ENCODE measurements at places on chromosomes 7 and 10. TPM values are rescaled to one million over a fixed set of nuclear protein-coding genes. Genes with fewer than 3 reads are reported as not detected.

GRCh38 chr7:120725376-120726039 lies 132.4 kb downstream of the TSPAN12 start:
- no peak for DNase-seq

IDI2 gene
- not detected for polyA plus RNA-seq

- no peak for DNase-seq
Measured at GRCh38 chr7:80175744-80176143, 41.1 kb downstream of the GNAI1 start.

HOXA3 gene
- 1.6 TPM for polyA plus RNA-seq

DNA sequence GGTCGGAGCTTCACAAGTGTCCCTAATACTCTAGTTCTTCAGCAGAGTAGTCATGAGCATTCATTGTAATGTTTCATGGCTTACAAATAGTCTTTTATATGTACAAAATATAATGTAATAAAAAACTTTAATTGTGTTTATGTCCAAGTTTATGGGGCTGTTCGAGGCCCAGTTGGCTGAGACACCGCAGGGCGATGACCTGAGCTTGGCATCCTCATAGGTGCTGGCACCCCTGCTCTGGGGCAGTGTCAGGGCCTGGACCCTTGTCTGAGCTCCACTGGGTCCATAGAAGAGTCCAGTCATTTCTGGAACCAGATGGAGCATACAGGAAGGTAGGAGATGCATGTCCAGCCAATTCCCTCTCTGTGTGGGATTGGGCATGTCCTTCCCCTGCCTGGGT lies 12.9 kb upstream of the ZMIZ1 start:
- DNase-seq, result no peak

- no peak for DNase-seq
Measured at GRCh38 chr7:46996972-46997371, 584.9 kb downstream of the TNS3 start.

DNA sequence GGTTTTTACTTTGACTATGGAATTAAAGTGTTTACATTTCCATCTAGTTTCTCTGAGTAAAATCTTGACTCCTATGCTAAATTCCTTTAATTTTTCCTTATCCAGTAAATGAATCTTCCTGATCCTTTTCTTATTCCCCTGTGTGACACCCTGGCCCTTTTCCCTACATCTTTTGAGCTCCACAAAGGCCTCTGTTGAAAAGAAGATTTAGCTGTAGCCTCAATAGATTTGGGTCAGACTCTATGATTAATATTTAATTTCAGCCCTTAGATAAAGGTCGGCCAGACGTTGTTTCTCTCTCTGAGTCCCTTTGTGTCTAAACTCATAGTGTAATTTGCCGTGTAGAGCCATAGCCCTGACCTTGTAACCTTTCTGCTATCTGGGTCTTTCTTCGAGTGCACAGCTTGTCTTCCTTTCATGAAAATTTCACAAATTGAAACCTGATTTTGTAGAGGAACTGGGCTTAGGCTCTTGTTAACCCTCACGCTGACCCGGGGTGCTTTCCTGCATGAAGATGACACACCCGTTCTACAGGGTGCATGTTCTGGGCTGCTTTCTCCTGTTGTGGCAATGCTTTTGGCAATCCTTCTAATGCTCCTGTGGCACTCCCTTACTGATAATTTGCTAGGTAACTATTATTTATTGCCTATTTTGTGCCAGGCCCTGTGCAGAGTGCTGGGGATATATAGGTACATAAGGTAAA lies 21.2 kb downstream of the LSMEM1 start:
- DNase-seq, result no peak

NUTM2B gene
- polyA plus RNA-seq, result not detected

- no peak for DNase-seq
Measured at GRCh38 chr7:87810130-87810529, 66.0 kb downstream of the SLC25A40 start.

MUC12 gene
- 2.8 TPM for polyA plus RNA-seq

- no peak for DNase-seq
Measured at GRCh38 chr10:91460681-91461080, 50.5 kb downstream of the HECTD2 start.

PRRT4 gene
- not detected for polyA plus RNA-seq

DNA sequence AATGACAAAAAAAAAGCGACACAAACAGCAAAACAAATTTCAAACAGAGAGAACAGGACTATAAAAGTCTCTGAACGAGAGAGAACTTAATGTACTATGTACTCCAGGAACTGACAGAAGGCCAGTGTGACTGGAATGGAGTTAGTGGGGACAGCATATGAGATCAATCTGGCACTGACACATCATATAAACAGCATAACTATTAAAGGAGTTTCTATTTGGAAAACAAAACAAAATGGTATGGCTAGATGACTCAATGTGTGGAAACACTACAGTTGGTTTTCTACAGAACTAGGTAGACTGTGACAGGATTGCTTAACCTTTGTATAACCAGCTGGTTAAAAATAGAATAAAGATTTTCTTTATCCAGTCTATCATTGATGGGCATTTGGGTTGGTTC lies 232.9 kb upstream of the KAT6B start:
- DNase-seq, result peak; percentile 60

DNA sequence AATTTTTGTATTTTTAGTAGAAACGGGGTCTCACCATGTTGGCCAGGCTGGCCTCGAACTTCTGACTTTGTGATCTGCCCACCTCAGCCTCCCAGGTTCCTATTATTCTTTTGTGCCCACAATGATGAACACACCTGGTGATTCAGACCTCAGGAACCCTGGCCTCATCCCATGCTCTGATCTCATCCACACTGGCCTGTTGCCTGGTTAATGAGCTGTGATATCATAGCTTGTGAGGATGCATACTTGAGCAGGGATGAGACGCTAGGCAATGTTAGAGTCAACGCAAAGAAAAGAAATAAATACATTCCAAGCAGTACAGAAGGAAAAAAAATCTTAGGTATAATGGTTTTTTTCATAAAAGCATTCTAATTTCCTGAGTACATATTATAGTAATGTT lies 82.4 kb upstream of the RNF32 start:
- peak; percentile 13 for DNase-seq

DNA sequence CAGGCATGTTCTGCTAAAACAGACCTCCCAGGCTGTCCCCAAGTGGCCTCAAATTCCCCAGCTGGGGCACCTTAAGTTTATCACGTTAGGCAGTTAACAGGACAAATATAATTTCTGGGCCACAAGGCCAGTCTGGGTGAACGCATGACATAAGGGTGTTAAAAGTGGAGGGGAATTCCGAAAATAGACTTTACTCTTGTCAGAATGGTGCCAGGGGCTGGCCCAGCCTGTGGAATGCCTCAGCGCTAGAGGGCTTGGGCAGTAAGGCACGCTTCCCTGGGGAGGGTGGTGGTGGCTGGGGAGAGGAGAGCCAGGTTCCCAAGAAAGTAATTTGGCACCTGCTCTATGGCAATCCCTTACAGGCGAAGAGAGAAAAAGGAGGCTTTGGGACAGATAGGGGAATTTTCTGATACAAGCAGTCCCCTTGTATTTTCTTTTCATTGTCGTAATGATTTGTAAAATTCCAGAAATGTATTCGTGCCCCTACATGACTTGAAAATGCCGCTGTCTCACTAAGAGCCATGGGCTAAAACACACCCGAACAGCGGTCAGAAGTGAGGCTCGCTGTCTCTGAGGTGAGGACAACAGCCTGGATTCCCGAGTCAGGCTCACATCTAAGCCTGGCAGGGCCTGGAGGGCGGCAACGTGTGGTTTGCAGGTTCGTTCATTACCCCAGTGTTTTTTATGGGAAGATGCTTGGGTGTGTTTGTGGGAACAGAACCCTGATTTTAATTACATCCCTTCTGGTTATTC lies 463.2 kb upstream of the GALNT17 start:
- DNase-seq, result no peak

KCP gene
- 0.04 TPM for polyA plus RNA-seq

DNA sequence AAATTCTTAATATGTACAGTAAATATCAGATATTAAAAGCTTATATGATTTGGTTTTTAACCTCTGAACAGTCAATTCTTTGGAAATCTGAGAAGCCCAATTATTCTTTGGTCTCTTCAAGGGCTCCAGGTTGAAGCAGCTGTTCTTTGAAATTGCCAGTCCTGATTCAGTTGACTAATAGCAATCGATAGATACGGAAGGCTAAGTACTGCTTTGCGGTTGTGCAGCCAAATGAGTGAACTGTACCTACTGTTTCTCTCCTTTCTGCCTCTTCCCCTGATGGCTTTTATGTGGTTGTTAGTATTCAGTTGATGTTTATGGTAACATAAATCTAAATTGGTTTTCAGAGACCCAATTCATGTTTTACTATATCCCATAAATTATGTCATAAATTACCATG lies 103.1 kb upstream of the RPA3 start:
- DNase-seq, result no peak

MEOX2 gene
- polyA plus RNA-seq, result not detected

DNAJC1 gene
- polyA plus RNA-seq, result 22.2 TPM

DNA sequence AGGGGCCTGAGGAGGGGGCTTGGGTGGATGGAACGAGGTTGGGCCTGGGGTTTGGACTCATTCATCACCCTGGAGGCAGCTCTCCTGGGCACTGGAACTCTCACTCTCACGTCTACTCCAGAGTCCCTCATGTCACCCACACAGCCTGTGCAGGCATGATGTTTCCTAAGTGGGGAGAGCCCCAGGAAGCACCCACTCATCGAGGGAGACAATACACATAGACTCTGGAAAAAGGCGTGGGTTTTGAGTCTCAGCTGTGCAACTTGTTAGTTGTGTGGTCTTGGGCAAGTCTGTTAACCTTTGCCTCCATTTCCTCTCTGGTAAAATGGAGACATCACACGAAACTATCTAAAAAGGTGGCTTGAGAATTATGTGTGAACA lies 25.9 kb upstream of the RBM20 start:
- no peak for DNase-seq

DNA sequence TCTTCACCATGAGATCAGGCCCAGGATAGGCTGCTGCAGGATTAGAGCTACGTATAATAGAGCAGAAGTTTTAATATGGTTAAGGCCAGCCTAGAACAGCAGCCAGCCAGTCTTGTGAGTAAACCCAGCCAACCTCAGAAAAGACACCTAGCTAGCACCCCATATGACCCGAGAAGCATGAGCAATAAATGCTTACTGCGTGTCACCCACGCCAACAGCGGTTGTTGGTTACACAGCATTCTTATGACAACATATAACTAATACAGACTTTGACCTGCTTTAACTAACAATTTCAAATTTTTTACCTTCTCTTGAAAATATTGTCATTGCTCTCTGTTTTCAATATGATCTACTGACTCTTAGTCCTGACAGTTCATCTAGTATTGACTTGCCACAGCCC lies 105.7 kb downstream of the HBP1 start:
- no peak for DNase-seq

GRCh38 chr7:43351683-43352082 lies 231.2 kb upstream of the STK17A start:
- DNase-seq, result no peak

CALY gene
- 0.16 TPM for polyA plus RNA-seq

- no peak for DNase-seq
Measured at GRCh38 chr10:21293518-21294356, 231.7 kb downstream of the SKIDA1 start.

- DNase-seq, result no peak
Measured at GRCh38 chr7:46940178-46940577, 641.7 kb downstream of the TNS3 start.

- DNase-seq, result no peak
Measured at GRCh38 chr10:128161031-128161430, 34.8 kb upstream of the MKI67 start.

DNA sequence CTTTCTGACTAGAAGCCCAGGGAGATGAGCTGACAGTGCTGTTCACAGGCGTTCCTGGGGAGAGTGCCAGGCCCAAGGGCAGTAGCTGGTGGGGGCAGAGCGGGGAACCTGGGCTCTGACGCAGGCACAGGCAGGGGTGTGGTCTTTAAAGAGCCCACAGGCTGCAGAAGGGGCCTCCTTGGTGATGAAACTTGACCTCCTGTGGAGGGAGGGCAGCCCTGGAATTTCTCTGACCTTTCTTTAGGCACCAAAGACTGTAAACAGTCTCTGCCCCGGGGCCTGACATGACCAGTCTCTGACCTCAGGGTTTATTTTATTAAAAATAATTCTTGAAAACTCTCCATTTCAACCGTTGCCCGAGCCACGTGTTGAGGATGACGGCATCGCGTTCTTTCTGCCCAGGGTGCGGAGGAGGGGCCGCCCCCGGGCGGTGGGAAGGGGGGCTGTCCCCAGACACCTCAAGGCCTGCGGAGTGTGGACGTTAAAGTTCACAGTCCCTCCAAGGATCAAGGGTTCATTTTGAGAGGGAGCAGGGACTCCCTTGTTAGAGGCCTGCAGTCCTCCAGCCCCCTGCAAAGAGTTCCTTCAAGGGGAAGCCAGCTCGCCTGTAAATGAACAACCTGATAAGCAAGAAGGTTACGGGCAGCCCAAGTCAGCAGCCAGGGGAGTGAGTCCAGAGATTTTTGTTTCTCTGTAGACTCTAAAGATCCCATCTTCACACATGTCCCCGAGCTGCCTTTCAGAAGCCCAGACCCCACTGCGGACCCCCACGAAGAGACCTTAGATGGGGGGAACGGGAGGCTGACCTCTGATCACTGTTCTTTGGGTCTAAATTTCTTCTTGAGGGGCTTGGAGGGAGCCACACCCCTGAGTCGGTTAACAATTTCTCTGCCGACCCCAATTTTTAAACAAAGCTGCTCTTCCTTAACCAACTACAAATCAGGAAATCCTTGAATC lies 128.9 kb downstream of the VIPR2 start:
- DNase-seq, result no peak

GRCh38 chr10:63128443-63128842 lies 4.7 kb upstream of the NRBF2 start:
- no peak for DNase-seq

DNA sequence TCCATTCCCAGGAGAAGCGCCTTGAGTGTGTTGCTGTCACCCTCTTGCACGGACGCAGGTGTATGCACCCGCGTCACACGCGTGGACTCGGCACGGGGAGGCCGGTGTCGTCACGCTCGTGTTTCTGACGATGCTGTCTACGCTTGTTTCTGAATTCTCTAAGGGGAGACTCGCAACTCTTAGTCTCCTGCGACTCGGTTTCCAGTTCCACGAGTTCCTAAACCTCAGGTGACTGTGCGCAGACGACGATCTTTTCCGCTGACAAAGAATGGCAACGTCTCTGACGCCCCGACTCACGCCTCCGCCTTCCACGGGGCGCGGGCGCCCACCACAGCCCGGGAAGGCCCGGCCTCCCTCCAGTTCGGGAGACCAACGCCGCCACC lies 579 bp downstream of the IDI1 start:
- no peak for DNase-seq

ANKRD7 gene
- polyA plus RNA-seq, result 0.50 TPM

- DNase-seq, result no peak
Measured at GRCh38 chr10:49365275-49365674, 30.6 kb downstream of the DRGX start.

SLC35G1 gene
- 7.0 TPM for polyA plus RNA-seq

DNA sequence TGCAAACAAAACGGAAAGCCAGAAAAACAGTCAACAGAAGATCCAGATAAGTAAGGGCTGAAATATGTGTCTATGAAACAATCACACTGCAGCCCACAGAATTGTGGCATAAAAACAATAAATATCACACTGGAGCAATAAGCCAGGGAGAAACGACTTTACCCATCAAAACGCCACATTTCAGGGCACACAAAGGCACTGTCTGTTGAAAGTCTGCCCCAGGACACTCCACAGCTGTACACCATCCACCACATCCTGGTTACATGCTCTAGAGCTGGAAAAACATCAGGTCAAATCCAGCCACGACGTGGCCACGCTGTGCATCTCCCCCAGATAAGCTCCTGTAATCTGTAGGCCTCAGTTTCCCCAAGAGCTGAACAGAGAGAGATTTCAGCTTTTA lies 88.7 kb downstream of the COBL start:
- no peak for DNase-seq

- DNase-seq, result no peak
Measured at GRCh38 chr7:101453617-101454016, 90.9 kb downstream of the COL26A1 start.

CDHR3 gene
- 1.9 TPM for polyA plus RNA-seq

PPP1R17 gene
- polyA plus RNA-seq, result not detected

ZNF680 gene
- 1.8 TPM for polyA plus RNA-seq

OPN4 gene
- polyA plus RNA-seq, result not detected

Data from AG04450 (cell line).